ENCODE measurements at places on chromosomes 3 and 15.

DNA sequence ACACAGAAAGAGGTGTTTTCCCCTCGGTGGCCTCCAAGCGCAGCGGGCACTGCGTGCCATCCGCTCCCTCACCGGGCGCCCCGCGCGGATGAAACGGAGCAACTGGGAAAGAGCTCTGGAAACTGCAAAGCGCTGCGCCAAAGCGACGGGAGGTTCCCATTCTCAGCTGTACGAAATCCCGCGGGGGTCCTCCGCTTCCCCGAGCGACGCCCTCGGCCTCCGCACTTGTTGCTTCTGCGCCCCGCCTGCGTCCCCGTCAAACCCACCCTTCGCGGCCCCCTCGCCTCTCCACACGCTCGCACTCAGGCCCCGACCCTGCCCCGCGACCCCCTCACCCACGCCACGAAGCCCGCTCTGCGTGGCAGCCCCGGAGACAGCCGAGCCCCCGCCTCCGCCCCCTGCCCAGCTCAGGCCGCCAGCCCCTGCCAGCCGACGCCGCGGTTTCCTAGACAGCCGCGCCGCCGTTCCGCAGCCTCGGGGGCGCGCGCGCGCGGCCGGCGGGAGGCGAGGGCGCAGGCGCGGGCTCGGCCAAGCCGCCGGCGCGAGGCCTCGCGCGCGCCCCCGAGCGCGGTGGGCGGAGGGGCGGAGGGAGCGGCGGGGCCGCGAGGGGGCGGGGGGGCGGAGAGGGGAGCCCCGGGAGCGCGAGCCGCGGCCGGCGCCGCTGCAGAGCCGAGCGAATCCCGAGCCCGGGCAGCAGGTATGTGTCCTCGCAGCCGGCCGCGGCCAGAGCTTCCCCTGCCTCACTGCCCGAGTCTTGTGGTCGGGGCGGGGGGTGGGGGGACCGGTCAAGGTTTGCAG, at the start of gene TMEM266:
Gene TMEM266, plus strand, starts transcription at position 666 of the 798 bp plus-strand sequence. CDS start 74,279 bp downstream, outside the sequence.
- DNase-seq, result peak; percentile 32

- no peak for DNase-seq
Measured at GRCh38 chr3:5974630-5975322, 787.3 kb downstream of the EDEM1 start.

DNA sequence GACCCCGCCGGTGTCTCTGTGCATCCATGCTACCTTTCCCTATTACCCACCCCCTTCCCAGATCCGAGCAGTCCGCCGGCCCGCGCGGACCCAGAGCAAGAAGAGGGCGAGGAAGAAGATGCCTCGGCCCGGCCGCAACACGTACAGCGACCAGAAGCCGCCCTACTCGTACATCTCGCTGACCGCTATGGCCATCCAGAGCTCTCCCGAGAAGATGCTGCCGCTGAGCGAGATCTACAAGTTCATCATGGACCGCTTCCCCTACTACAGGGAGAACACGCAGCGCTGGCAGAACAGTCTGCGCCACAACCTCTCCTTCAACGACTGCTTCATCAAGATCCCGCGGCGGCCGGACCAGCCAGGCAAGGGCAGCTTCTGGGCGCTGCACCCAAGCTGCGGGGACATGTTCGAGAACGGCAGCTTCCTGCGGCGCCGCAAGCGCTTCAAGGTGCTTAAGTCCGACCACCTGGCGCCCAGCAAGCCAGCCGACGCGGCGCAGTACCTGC, 788 bp downstream of the FOXB1 start:
- DNase-seq, result no peak

DNA sequence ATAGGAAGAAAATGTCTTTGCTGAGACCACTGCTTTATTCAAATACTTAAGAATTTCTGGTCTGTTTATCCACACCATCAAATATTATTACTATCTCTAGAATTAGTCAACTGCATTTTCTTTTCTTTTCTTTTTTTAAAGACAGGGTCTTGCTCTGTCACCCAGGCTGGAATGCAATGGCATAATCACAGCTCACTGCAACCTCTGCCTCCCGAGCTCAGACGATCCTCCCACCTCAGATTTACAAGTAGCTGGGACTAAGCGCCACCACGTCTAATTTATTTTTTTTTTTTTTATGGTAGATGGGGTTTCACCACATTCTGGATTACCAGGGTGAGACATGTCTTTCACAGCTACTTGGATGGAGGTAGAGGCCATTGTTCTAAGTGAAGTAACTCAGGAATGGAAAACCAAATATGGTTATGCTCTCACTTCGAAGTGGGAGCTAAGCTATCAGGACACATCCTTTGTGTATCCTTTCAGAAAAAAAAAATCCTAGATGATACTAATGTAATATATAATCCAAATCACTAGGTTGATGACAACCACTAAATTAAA, 52.8 kb downstream of the STAG1 start:
- no peak for DNase-seq

DNA sequence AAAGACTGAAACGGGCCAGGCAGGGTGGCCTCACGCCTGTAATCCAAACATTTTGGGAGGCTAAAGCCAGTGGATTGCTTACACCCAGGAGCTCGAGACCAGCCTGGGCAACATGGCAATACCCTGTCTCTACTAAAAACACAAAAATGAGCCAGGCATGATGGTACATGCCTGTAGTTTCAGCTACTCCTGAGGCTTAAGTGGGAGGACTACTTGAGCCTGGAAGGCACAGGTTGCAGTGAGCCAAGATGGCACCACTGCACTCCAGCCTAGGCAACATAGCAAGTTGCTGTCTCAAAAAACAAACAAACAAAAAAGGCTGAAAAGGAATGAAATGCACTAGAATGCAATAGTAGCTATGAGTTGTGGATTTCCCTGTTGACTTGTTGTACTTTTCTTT, 94.7 kb downstream of the STAG1 start:
- no peak for DNase-seq

- DNase-seq, result no peak
Measured at GRCh38 chr3:126151562-126152302, 28.7 kb downstream of the ALDH1L1 start.

DNA sequence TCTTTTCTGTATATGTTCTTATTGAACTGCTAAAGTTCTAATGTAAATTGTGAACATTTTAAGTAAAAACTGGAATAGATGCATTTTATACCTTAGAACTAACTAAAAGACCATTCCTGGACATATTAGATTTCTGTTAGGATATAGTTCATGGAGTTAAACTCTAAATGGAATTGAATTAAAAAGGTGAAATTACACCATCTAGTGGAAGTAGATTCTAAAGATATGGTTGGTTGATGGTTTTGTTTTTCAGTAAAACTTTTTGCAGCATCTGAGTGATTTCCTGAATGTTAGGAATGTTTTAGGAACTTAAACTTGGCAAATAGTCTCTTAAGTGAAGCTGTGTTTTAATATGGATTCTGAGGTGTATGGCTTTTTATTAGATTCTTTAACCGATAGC, 96.8 kb downstream of the SLMAP start:
- DNase-seq, result no peak

GRCh38 chr15:83998486-83998885, 237.1 kb upstream of the GOLGA6L4 start:
- DNase-seq, result no peak

GRCh38 chr15:44081026-44082013, 113.8 kb downstream of the FRMD5 start:
- no peak for DNase-seq

DNA sequence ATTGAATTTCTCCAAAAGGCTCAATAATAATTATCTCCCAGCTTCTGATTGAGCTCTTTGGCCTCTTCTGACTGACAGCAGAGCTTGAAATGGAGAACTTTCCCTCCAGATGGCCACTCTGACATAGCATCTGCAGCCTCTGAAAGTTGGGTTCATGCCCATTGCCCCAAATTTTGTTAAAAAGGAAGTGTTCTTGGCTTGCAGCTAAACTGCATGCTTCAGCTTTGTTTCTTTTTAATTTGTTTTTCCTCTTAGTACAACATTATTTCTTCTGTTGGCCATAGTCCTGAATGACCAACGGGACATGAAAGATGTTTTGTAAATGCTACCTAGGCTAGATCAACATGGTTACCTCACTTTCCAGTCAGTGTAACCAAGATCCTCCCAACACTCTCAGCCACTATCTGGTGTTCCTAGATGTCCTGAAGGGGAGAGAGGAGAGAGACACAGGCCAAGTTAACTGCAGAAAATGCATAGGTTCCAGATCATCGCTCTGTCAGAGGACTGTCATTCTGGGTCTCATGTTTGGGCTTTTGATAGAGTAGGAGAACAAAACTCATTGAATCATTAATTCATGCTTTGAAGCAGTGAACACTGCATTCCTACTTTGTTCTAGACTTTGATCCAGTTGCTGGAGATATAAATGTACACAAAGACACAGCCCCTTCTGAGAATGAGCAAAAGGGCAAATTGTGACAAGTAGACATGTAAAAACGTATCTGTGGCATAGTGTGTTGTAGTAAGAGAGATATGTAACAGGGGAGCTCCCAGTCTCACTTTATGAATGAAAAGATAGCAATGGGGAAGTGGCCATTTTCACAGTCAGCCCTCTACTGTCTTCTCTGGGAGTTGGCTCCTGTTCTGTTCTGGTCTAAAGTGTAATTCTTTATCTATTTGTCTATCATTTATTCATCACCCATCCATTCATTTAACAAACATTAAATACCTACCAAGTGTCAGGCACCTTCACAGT, 156.2 kb downstream of the ZNF621 start:
- no peak for DNase-seq

- no peak for DNase-seq
Measured at GRCh38 chr3:66179793-66180192, 41.0 kb upstream of the SLC25A26 start.
